ENCODE measurements at places on chromosomes 4 and X.
A peak's percentile ranks its signal among the peaks of the same experiment; 100 is the strongest.

- no peak for DNase-seq
Observed at GRCh38 chrX:135331525-135331924, 22.2 kb downstream of the ETDC start.

GRCh38 chr4:152265149-152265621 is 270.7 kb downstream of the FBXW7 start:
- DNase-seq: no peak

- no peak for DNase-seq
Observed at GRCh38 chr4:186754976-186755375, 31.3 kb upstream of the FAT1 start.

DNA sequence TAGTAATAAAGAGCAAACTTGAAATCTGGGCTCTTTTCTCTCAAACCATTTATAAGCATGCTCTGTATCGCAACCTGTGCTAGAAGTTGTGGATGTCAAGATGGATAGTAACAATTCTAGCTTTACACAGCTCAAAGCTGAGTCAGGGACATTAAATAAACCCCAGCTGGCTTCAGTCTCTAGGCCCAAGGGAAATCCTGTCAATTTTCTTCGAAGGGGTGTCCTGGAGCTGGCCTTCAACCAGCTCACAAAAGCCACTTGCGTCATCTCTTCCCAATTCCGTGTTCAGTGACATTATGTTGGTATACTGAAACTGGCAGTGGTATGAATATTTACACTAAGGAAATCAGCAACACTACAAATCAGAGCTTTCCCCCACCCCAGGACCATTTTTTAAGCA is 89.8 kb upstream of the PRKG2 start:
- DNase-seq: no peak

- DNase-seq: no peak
Observed at GRCh38 chrX:77814210-77814609, 28.2 kb upstream of the ATRX start.

DNA sequence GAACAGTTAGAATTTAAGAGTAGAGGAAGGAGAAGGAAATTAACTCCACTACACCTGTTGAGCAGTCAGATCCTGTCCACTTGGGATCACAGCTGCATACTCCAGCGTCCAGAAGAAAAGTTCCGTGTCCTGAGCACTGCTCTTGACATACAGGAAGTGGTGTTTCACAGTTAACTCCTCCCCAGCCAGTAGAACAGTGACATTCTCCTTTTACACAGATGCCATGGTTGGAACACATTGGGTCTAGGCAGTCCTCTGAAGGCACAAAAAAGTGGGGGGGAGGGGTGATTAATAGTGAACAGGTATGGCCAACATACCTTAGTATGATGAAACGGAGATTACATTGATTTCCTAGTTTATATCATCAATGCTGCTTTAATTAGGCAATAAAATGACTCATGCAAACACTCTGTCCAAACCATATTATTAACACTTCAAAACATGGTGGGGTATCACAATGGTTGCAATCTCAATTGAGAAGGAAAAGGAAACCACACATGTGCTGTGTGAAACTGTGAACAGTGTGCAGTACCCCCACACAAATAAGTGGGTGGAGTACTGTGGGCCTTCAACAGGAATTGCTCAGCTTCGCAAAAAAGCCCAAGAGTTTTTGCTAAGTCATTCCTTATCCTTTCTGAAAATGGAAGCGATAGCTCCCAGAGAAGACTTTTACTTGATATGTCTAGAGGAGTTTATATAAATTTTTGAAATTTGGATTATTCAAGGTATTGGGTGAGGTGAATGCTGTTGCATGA is 295.6 kb downstream of the SH2D1A start:
- DNase-seq: peak; percentile 11

DNA sequence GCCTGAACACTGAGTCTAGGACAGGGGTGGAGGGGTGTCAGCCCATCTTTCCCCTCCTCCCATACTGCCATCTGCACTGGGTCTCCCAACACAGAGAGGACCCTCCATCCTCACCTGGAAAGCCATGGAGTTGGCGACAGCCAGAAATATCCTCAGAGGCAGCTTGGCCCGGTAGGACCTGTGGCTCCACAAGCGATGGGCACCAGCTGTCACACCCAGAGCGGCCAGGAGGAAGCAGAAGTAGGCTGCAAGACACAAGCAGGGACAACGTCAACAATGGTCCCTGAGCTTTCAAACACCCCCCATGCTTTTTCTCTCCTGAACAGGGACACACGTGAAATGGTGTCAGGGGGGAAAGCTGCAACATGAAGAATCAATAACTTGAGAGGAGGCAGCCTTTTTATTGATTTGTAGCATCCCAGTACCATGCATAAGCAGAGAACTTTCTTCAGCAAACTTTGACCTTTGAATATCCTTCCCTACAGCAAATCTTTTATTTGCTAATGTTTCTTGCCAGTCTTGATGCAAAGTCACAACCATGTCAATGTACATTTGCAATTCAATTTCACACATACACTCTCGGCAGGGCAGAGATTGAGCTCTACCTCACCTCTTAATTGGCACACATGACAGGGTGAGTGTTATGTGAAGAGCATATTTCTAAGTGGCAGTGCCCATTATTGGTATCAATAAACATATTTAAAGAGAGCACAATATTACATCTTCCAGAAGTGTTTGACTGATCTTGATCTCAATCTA is 93.2 kb downstream of the SCD5 start:
- DNase-seq: no peak

DNA sequence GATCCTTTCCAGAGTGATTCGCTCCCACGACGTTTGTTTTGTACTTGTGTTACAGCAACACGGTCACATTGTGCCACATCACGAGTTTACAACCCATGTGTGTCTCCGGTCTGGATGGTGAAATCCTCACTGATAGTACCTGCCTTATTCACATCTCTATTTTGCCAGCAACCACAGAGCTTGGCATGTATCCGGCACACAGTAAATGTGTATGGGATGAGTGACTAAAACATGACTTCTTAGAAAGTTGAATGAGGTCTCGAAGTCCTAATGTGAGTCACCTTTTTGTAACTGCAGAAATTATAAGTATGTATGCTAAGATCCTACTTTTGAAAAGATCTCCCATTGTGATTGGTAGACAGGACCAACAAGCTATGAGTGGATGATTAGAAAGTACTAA is 7.5 kb downstream of the STOX2 start:
- DNase-seq: no peak

GRCh38 chrX:85941275-85941674 is 106.1 kb downstream of the CHM start:
- no peak for DNase-seq

- DNase-seq: no peak
Observed at GRCh38 chr4:52813546-52813945, 48.6 kb upstream of the RASL11B start.
